NCI-H1417 treated with DMSO at 0.1 percent for 48 hours (cell line): ENCODE measurements at places on chromosomes 16 and 17.

DNA sequence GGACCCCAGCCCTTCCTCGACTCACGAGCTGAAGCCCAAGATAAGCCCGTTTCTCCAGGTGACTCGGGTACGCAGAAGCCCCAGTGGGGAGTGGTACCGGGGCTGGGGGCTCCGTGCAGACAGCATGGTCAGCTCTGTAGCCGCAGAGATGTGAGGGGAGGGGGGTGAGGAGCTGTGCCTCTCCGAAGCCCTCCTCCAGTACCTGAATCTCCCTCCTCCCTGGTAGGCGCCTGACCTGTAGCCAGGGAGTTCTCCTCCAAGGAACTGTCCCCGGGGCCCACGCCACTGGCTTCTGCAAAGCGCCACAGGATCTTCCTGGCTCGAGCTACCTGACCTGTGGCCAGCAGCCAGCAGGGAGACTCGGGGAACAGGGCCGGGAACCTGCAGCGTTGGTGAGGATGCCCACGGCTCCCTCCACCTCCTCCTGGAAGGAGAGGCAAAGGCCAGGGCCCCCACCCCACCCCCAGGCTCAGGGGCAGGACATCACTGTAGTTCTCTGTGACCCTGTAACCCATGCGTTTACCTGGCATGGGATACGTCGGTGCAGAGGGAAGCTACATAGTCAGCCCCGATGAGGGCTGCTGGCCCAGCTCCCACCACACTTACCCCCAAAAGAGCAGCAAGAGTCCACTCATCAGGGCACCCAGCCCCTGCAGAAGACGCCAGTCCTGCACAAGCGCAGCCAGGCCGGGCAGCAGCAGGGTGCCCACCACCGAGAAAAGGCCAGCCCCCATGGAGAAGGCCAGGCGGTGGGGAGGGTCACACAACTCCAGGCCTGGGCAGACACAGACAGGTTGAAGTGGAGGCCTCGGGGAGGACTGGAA, 1.7 kb downstream of the SLC22A31 start:
- DNase-seq, result no peak

GRCh38 chr16:82044585-82044911, 9.5 kb downstream of the HSD17B2 start:
- DNase-seq, result no peak

GRCh38 chr17:44277976-44278375, 10.0 kb upstream of the SLC4A1 start:
- DNase-seq, result no peak

DNA sequence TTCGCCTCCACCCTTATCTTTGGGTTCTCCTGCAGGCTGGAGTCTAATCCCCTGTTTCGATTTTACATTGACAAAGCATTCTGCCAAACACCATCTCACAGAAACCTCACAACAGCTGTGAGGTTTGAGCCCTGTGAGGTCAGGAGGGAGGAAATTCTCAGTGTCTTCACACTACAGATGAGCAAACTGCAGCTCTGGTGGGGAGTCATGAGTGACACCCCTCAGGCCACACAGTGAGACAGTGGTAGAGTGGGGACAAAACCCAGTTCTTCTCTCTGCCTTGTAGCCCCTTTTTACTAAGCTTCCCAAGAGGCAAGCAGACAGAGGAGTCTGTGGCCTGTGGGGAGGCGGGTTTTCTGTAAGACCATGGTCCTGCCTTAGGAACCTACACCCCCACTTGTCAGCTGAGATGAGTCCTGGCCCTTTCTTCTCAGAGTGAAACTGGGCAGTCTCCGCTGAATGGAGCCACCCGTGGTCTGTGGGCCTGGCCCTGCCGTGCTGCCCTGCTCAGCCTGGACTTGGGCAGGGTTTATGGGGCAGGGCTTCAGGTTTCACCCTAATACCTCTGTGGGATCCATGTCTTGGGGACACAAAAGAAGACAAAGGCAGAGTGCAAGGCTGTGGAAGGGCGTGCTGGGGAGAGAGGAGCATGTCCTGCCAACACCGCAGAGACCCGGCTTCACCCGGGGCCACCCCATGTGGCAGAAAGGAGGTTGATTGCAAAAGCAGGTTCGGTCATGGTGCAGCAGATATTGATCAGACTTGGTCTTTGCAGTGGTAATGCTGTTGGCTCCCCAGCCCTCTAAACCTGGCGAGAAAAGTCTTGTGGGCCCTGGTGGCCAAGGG, 59.0 kb downstream of the ABR start:
- no peak for DNase-seq

DNA sequence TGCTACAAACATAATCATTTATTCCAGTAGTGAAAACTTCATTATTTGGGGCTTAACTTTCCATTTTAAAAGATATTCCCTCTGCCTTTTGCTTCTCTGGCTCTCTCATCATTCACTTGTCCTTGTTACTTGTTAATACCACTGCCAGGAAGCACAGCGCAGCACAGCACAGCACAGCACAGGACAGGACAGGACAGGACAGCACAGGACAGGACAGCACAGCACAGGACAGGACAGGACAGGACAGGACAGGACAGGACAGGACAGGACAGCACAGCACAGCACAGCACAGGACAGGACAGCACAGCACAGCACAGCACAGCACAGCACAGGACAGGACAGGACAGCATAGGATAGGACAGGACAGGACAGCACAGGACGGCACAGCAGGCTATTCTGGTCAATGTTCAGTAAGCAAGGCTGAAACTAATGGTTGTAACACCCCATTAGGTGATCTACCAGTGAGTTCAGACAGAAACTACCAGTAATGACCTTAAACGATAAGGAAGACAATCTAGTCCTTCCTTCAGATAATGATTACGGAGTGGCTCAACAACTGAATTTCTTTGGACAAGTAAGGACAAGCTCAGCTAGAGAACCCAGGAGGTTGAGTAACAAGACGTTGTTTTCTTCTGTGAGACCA, 31.9 kb downstream of the COG1 start:
- DNase-seq, result no peak

DNA sequence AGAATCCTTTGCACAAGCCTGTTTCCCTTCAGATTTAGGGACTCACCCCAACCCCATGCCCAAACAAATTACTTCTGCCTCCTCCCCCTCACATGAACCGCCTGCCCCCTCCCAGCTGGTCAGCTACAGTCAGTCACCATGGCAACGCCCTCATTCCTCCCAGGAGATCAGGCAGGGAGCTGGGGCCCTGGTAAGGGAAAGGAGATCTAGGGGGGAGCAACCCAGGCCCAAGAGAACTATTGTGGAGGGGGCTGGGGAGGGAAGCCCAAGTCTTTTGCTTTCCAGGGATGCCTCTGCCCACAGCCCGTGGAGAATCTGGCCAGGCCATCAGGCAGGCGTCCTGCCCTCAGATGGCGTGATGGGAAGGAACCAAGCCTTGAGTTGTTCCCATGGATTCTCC, 2.8 kb downstream of the FAM171A2 start:
- no peak for DNase-seq

GRCh38 chr17:1583556-1583955, 21.0 kb upstream of the PITPNA start:
- DNase-seq, result no peak

GRCh38 chr17:69593716-69594115, 179.2 kb downstream of the MAP2K6 start:
- no peak for DNase-seq

GRCh38 chr17:60594734-60595133, 5.3 kb upstream of the PPM1D start:
- peak; percentile 87 for DNase-seq

DNA sequence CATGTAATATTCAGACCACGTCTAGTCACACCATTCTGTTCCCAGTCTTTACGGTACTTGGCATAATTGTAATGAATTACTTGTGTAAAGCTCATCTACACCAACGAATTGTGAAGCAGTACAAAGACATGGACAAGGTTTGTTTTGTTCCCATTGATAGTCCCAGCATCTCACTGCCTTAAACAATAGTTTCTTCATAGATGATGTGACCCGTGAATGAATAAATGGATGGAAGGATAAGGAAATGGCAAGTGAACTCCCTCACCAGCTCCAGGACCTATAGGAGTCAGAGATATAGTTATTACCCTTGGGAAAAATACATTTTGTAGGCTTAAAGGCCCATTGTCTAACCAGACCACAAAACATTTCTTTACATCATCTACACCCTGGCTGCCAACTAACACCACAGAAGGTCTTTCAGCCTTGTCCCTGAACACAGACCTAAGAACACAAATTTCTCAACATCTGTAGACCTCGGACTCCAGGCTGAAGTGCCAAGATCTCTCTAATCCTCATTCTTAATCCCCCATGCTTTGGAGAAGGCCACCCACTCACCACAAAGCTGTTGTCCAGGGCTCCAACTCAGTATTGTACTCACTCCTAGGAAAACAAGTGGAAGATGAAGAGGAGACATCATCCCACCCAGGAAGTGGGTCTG, 38.2 kb downstream of the MAF start:
- no peak for DNase-seq

DNA sequence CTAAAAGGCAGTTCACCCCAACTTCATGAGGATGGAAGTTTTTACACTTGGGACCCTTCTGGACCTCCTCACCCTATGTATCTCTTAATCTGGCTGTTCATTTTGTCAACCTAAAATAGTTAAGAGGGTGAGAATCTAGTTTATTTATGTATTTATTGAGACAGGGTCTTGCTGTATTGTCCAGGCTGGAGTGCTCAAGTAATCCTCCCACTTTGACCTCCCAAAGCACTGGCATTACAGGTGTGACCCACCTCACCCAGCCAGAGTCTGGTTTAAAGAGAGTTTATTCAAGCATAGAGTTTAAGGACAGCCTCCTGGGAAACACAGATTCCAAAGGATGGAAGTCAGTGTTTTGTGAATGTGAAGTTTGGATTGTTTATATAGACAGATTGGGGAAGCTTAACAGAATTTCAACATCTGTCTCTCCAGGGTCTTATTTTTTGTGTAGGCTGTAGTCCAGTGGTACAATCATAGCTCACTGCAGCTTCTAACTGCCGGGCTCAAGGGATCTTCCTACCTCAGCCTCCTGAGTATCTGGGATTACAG, 8.0 kb upstream of the APPBP2 start:
- no peak for DNase-seq

GRCh38 chr17:74374858-74375257, 7.6 kb downstream of the GPR142 start:
- DNase-seq, result no peak

DNA sequence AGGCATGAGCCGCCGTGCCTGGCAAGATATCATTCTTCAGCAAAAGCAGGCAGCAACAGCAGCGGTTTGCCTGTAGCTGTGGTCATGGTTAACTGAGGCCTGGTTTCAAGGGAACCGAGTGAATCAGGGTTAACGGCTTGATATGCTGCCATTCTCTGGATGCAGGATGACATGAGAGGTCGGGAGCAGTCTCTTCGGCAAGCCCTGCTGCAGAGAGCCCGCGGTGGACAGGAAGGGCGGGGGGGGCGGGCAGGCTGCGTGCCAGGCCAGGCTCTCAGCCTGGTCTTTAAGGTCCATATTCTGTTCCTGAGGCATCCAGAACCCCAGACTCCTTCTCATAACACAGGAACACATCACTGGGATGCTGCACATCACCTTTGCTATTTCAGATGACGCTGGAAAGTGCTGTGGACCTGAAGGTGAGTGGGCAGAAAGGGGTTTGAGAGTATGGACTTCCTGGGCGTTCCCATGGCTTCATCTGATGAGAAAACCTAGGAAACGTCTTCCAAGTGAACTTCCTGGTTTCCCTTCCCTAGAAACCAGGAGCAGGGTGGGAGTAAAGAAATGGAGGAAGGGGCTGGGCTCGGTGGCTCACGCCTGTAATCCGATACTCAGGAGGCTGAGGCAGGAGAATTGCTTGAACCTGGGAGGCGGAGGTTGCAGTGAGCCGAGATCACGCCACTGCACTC, 165.6 kb upstream of the RPH3AL start:
- DNase-seq, result no peak

GRCh38 chr17:78356101-78356713, 3.7 kb downstream of the SOCS3 start:
- DNase-seq, result no peak

- no peak for DNase-seq
Observed at GRCh38 chr16:65038100-65038499, 83.8 kb downstream of the CDH11 start.

DNA sequence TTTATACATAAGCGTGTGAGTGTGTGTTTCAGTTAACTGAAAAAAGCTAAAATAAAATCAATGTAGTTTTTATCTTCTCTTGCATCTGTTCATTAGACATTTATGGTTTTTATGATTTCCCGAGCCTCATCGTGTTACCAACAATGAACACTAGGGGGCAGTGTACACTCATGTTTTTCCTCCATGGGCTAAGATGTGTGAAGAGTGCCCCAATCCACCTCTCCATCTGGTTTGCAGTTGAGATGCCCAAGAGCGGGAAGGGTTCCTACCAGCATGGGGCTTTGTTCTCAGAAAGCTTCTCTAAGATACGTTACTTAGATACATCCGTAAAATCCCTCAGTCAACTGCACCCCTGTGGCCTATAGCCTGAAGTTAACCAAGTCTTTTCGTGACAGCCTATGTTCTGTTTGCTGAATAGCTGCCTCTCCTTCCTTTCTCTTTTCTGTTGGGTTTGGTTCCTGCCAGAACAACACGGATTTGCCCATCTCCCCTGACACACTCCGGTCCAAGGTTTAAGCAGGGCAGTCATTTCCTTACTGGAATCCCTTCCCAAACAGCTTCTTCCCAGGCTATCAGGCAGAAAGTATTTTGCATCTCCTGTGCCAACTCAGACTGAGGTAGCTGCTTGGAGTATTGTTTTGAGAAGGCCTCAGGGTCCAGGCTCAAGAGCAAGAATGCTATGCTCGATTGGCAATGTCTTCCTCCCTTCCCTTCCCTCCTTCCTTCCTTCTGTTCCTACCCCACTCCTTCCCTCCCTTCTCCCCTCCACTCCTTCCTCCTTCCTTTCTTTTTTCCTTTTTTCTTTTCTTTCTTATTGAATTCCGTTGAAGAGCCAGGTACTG, 12.9 kb upstream of the ELAC2 start:
- DNase-seq, result no peak

GRCh38 chr16:57185446-57185944, 344 bp downstream of the PSME3IP1 start:
- DNase-seq, result no peak

DNA sequence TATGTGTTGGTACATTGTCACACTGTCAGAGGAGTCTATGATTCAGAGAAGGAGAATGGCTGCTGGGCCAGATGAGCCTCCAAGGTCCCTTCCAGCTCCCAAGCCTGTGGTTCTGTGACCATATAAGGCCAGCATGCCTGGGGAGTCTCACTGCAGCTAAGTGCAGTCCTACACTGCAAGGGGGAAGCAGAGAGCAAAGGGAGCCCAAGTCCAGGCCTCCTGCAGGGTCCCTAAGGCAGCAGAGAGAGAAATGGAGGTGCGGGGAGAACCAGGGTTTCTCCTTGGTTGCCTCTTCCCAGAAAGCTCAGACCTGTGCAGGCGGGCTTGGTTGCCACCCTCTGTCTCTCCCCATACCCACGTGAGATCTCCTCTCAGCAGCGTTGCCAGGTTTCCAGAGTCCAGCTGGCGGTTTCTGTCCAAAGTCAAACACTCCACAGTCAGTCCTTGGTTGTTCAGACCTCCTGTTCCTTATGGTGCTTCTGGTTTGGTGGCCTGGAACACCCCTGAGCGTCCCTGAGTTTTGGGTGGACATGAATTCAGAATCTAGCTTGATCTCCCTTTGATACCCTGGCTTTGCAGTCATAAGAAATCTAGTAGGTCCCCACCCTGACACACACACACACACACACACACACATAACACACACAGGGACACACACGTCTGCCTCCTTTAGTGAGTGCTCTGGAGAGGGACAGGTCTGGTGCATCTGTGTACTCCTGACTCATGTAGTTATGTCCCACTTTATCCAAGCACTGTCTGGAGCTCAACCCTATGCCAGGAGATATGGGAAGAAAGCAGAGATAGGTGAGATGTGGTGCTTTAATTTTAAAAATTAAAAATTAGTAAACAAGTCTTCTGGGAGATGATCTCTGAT, 78.8 kb downstream of the GNAO1 start:
- no peak for DNase-seq
